ENCODE measurements at places on chromosomes 12 and 14.

GRCh38 chr14:86938320-86938719 lies 1054.7 kb downstream of the GALC start:
- DNase-seq, result no peak

GRCh38 chr12:124786061-124786964 lies 77.4 kb downstream of the SCARB1 start:
- peak; percentile 11 for DNase-seq

GRCh38 chr14:50520947-50521815 lies 11.2 kb downstream of the MAP4K5 start:
- no peak for DNase-seq

DNA sequence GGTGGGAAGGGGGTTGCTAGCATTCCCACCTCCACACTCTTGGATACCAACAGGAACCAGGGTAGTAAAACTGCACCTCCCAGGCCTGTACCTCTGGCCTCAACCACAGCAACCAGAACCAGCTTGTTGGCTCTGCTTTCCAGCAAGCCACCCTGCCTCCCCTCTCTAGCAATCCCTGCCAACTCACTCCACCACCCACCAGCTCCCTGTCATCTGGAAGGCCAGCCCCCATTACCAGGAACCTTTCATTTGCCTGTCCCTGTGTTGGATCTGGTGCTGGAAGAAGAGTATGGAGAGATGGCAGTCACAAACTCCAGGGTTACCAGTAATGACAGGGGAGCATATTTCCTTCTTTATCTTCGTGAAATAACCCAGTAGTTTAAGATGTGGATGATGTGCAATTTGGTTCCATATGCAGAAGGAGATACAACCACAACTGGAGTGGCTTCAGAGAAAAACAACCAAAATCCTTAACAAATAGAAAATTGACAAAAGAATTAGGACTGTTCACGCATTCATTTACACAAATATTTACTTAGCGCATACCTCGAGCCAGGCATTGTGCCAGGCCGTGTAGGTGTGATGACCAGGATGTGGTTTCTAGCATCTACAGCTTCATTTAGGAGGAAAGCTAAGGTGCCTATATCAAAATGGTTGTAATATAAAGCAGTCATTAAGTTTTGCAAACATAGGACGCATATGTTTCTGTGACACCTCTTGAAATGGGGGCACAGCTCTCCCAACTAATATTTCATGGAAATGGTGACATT lies 3.4 kb downstream of the B4GALNT3 start:
- DNase-seq, result peak; percentile 14

DNA sequence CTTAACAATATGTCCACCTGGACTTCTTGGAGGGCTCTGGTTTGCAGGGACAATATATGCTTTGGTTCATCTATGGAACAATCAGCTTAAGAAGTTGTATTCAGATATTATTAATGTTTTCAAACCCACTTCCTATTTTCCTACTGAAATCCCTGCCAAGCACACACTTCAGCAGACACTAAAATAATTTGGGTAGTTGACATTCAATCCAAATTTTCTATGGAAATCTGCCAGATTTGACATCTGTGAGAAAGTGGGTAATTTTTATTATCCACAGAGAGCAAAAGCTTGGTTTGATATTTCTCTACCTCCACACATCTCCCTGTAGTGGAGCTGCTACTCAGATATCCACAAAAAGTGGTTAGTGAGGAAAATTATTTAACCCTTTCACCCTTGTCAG lies 378.8 kb upstream of the SOX5 start:
- DNase-seq, result no peak

DNA sequence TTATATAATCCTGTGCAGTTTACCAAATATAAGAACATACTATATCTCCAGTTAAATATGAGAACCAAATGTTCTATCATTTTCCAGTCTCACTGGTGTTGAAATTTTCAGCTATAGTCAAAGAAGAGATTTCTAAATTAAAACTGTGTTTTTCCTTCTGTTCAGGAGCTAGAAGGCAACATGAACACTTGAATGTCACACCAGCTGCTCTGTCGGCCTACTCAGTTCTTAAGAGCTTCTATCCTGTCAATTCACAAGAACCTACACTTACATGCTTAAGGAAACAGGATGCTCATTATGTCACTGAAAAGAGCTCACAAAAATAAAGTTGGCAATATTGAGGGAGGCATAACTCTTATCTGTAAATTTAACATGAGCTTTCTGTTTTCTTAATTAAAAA lies 43.1 kb downstream of the ATP2B1 start:
- DNase-seq, result no peak

GRCh38 chr12:41907021-41907420 lies 237.7 kb downstream of the GXYLT1 start:
- no peak for DNase-seq
